AG20443 (cell line): ENCODE measurements at places on chromosomes 5 and 9.

DNA sequence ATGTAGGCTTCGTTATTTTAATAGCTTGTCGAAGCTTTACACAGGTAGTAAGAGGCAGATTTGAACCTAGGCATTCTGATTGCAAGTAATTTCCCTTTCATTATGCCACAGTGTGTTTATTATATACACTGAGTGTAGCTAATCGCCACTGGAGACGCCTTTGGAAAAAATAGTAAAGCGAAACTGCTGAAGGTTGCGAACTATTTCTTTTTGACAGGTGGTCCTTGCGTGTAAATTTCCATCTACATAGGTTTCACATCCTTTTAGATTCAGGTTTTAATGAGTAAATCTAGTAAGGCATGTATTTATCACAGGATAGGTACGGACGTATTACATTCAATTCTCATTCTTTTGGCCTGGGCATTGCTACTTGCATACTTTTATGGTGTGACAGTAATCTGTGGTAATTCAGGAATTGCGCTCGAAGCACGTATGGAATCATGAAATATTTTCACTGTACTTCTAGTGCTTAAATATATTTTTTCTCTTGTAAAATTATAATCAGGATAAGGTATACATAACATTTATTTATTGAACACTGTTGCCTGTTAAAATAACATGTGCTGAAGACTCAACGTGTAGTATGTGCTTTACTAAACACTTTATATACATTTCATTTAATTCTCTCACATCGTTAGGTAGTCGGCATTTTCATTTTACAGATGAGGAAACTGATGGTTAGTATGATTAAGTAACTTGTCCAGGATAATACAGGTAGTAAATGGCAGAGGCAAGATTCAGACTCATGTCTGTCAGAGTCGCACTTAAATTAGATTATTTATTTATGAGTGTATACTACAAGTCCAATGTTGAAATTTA is 1.8 kb downstream of the MARCHF6 start:
- DNase-seq, result no peak

DNA sequence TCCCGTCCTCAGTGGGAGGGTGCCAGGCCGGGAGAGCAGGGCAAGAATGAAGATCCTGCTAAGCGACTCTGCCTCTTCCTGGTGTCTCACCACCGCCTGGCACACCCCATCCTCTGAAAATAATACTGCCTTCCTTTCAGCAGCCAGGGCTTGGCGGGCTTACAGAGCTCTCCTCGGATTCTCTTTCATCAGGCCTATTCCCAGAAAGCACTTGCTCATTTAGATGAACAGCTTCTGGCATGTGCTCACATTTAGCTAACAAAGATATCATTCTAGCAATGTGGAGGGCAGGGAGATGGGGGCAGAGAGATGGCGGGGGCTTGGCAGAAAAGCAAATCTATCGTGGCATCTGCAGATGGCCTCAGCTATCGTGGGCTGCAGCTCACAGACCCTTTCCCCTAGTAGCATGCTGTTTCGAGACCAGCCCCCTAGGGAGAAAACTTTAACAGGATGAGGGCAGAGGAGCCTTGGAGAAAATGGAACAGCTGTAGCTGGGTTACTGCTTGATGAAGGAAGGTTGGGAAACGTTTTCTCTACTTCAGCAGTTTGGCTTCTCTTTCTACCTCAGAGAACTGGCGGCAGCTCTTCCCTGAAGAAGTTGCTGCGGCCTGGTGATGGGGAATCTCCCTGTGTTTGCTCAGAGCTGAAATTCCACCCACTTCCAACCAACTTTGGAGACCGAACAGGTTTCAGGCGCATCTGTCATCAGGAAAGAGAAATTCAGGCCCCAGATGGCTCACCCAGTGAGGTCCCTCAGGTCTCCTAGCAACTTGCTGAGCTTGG is 102.1 kb downstream of the TMEM174 start:
- DNase-seq, result peak; percentile 72

DNA sequence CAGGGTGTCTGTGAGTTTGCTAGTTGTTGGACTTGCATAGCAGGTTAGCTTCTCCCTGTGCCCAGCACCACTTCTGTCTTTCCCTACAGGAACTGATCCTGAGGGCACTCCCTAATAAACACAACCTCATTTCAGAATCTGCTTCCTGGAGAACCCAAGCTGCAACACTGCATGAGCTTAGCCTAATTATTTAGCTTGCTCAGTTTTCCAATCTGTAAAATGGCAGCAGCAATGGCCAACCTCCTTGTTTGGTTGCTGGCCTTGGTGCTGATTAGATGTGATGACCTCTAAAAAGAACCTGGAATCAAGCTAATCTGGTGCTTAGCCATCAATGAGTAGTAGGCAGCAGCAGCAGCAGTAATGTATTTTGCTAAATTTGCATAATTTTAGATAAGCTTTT is 133.9 kb downstream of the ADCY2 start:
- DNase-seq, result no peak

GRCh38 chr5:149679876-149680809 is 50.0 kb upstream of the PPARGC1B start:
- no peak for DNase-seq

GRCh38 chr9:112421771-112422222 is 41.9 kb downstream of the HSDL2 start:
- no peak for DNase-seq

GRCh38 chr9:129383019-129383560 is 205.0 kb upstream of the IER5L start:
- peak; percentile 48 for DNase-seq

DNA sequence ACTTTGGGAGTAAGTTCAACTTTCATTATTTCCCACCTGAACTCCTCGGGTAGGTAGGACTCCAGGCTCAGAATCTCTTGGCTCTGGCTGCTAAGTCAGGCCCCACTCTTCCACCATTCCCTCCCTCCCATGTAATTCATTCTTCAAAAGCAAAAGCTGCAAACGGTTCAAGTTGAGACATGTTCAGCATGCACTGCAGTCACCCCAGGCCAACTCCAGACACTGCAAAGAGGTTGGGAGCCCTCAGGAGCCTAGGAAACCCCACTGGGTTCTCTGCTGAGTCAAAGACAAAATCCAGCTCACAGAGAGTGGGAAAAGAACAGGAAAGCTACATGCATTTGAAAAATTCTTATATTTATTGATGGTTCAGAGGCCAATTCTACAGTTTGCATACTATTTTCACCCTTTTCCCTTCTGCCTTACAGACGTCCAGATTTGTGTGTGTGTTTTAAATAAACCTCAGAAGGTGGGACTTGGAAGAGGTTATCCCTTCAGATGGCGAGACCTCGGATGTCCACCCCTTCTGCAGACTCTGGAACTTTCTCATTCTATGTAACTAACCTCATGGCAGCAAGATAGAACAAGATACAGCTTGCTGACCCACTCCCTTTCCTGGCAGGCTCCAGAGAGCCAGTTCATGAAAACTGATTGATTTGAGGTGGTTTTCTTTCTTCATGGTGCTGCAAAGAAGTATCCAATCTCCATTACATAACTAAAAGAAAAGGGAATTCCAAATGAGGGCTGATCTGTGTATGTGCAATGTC is 65.7 kb upstream of the EQTN start:
- DNase-seq, result no peak

DNA sequence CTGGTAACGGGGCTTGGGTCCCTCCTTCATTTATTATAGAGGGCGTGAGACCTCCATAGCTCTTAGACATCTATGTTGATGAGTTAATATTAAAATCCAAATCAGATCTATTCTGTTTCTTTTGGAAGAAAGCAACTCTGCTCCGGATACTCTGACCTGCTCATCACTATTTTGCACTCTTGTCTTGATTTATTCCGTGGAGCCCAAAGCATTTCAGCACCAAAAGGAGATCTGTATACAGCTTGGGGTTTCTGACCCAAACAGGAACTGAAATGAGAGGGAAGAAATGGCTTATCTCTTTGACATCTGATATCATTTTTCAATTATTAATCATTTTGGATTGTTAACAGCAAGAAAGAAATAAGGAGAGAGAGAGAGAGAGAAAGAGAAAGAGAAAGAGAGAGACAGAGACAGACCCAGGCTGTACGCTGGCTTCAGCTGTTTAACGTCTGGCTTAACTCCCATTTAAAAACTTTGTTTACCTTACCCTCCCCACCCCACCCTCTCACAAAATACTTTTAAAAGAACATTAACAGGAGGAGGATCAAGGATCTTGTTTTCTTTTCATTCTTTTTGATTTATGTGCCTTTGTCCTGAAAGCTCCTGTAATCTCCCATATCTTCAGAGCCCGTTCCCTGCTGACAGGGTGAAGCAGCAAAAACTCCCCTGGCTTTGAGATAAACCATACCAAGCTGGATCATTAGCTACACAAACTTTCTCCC is 231.4 kb upstream of the TUT7 start:
- DNase-seq, result no peak

DNA sequence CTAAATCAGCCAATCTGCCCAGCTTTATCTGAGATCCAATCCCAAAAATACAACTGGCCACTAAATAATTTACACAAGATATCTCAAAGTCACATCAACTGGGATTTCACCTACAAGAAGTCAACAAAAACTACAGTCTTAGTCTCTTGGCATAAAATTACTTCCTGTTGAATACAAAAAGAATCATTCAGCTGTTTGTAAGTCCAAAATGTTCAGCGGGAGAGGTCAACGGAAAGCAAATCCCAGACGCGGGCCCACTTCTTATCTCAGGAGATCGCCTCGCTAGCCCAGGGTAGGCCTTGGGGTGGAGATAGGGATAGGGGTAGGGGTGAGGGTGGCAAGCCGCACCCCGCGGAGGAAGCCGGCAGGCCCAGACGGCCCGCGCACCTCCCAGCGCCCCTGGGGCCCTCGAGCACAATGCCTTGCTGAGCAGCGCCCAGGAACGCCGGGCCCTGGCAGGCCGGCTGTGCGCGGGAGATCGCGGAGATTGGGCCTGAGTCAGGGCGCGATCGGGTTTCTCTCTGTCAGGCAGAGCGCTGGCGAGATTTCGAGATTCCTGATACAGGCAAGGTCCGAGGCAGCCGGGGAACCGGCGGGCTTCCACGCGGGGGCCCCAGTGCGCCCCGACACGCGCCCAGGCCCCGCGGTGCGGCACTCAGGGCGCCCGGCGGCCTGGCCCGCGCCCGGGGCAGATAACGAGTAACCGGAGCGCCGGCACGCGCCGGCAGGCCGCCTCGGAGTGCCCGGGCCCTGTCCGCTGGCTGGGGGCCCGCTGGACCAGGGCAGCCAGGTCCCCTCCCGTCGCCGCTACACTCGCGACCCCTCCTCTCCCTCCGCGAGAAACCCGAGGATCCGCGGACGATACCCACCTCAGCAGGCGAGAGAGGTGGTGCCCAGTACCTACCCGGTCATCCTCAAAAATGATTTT is 601 bp downstream of the HINT1 start:
- peak; percentile 87 for DNase-seq

GRCh38 chr5:155258161-155258560 is 244.6 kb downstream of the KIF4B start:
- DNase-seq, result no peak

DNA sequence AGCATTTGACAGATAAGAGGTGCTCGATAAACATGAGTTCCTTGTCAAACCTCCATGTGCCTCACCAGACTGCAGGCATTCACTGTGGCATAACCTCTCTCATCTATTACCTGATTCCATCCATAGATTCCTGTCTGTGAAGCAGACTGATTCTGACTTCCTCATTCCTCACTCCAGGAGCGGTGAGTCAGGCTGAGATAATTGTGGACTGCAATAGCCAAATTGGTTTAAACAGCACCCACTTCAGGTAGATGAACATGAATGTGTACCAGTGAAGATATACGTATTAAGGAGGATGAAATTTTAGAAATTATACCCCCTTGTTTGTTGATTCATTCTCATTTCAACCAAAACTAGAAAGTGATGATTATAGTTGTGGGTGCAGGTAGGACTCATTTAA is 391.2 kb downstream of the HINT1 start:
- no peak for DNase-seq

- no peak for DNase-seq
Observed at GRCh38 chr9:110021891-110022290, 186.1 kb downstream of the C9orf152 start.

DNA sequence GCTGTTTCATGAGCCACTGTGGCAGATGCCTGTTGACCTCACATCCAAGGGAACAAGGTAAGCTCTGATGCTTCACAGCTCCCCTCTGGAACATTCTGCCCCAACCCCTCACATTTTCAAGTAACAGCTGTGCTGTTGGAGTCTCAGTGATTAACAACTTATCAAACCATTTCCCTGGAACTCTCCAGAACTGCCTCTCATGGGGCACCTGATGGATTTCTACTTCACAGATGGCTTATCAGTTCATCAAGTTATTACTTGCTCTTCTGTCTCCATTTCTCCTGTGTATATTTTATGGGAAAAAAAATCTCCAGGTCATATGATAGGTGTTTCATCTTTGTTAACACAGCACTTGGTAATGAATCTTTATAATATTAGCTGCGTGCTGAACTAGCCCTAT is 322.4 kb downstream of the MAN2A1 start:
- DNase-seq, result no peak

- DNase-seq, result peak; percentile 67
Observed at GRCh38 chr5:169450464-169450863, 133.1 kb upstream of the SPDL1 start.

- DNase-seq, result no peak
Observed at GRCh38 chr9:103734471-103734870, 359.6 kb upstream of the SMC2 start.

DNA sequence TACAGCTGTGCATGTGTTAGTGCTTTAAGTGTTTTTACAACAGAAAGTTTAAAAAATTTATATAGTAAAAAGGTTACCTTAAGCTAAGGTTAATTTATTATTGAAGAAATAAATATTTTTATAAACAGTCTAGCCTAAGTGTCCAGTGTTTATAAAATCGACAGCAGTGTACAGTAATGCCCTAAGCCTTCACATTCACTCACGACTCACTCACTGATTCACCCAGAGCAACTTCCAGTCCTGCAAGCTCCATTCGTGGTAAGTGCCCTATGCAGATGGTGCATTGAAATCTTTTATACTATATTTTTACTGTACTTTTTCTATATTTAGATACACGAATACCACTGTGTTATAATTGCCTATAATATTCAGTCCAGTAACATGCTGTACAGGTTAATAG is 159.1 kb downstream of the ROR2 start:
- no peak for DNase-seq

DNA sequence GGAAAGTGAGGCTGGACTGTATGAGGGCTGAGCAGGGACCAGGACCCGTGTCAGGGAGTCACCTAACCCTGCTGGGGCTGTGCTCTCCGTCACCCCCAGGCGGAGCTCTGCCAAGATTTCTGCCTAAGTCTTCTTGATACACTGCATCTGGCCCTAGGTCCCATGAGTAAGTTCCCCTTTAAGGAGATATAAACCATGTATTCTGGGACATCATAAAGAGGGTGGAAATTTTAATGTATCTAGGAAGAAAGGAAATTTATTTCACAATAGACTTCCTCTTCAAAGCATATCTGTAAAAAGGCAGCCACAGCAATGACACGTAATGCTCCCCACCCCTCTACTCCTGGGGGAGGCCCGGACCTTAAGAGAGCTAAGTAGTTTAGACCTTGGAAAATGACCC is 183.4 kb downstream of the FBXL7 start:
- no peak for DNase-seq

DNA sequence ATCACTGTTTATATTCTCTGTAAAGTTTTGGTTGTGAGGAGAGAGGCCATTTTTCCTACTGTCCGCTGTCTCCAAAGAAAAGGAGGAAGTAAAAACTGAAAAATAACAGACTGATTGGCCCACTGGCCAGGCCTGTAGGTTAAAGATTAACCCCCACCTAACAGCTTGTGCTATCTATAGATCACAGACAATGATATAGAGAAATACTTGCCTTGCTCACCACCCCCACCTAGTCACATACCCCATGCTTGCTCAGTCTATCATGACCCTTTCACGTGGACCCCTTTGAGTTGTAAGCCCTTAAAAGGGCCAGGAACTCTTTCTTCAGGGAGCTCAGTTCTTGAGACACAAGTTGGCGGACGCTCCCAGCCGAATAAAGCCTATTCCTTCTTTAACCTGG is 357.4 kb downstream of the PRDM9 start:
- no peak for DNase-seq

- DNase-seq, result no peak
Observed at GRCh38 chr9:13367784-13368183, 88.3 kb upstream of the MPDZ start.
